ENCODE measurements at places on chromosomes 12 and 14.

GRCh38 chr12:124604264-124604680, 36.9 kb upstream of the NCOR2 start:
- no peak for DNase-seq

- no peak for DNase-seq
These were observed 132.4 kb downstream of the TGFB3 start for GRCh38 chr14:75849300-75849895.

DNA sequence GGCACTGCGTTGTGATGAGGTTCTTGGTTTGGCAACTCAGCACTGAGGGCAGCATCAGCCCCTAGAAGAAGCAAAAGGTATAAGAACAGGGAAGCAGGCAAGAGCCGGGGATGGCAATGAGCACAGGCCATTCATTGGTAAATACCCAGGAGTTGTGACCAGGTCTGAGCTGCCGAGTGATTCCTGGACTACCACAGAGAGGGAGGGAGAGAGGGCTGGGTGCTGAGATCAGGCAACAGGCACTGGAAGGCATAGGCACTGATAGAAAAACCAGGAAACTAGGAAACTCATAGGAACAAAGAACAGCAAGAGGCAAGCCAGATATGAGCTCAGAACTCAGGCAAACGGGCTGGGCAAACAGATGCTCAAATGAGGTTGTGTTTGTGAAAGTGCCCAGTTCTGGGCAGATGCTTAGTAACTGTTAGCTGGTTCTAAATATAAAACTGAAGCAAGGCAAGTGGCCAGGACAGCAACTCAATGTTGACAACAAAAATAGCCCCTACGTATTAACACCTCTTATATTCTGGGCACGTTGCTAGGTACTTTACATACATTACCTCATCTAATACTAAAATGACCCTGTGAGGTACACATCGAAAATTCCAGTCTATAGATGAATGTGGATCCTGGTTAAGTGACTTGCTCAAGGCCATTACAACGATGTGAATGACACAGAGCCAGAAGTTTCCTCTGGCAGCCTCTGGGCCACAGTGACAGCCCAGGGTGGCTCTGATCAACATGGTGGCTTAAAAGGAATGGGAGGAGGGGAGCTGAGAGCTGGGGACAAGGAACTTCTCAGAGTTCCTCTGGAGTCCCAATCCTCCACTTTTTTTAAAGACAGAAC, 121.1 kb downstream of the PRMT8 start:
- DNase-seq, result no peak

- no peak for DNase-seq
These were observed 8.4 kb upstream of the APOLD1 start for GRCh38 chr12:12777092-12777491.

GRCh38 chr14:77529213-77529612, 30.6 kb upstream of the ISM2 start:
- no peak for DNase-seq

- no peak for DNase-seq
These were observed 82.0 kb upstream of the CPM start for GRCh38 chr12:69015017-69015416.

DNA sequence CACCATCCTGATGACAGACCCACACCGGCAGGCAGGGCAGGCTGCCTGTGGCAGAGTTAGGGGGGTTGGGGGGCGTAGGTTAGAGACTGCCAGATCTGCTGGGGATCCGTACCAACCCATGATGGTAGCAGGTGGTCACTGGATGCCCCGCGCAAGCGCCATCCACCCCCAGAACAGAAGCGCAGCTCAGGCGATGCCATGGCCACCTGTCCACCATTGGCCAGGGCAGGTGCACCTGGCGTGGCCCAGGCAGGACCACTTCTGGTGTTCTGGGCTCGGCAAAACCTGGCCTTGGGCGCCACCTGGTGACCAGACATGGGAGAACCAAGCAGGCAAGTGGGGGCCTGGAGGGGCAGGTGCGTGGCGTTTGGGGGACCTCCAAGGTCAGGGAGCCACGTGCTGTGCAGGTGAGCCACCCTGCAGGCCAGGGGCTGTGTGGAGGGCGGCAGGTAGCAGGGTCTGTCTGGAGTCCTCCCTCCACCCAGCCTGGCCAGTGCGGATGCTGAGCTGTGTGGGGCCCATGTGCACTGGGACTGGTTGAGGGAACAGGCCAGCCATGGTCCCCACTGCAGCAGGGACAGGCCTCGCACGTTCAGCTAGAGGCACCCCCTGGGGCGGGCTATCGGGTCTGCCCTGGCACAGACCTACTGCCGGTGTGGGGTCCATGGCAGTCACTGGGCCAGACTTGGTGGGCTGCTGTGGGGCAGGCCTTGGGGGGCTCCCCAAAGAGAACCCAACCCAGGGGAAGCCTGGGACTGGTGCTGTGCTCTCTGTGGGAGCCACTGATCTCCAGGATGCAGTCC, 15.6 kb downstream of the BAG5 start:
- peak; percentile 76 for DNase-seq

- DNase-seq, result no peak
These were observed 200.9 kb upstream of the C14orf180 start for GRCh38 chr14:104378698-104379113.

DNA sequence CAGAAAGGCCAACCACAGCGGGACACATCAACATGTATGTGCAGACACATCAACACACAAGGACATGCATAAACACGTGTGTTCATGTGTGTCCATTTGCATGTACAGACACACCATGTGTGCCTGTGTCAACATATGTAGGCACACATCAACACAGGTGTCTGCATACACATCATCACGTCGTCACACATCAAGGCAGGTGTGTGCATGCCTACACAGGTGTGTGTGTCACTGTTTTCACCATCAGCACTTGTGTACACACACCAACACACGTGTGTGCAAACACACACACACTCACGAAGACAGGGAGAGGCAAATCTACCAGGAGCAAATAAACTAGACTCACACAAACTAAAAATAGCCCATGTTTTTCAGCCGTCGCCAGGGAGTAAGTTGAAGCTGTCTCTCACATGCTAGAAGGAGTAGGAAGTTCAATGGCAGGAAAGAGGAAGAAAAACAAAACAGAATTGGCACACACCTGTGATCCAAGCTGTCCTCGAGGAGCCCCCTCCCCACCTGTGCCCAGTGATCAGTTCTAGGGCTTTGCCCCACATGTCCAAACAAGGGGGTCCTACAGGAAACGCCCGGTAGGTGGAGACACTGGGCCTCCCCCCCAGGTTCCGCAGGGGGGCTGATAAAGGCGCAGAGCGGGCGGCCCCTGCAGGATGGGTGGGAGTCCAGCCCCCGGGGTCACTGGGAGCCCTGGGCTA, 7.4 kb downstream of the SCARB1 start:
- DNase-seq, result no peak

DNA sequence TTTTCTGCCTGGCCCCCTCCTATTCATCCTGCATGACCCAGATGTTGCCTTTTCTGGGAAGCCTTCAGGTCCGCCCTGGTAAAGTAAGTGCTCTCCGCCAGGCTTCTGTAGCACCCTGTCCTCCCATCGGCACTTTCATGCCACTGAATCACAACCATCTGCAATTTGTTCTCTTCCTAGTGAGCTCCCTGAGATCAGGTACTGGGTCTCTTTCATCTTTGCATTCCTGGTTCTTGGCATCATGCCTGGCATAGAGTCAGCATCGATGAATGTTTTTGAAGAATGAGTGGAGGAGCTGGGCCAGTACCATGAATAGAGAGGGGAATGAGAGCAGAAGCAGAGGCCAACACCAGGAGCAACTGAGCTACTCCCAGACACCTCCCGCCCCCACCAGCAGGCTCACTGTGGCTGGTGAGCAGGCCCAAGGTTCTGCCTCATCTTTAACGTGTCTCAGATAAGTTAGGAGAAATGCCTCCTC, 13.1 kb downstream of the ZDHHC22 start:
- DNase-seq, result peak; percentile 89

GRCh38 chr12:11718768-11719253, 69.3 kb downstream of the ETV6 start:
- DNase-seq, result peak; percentile 83

DNA sequence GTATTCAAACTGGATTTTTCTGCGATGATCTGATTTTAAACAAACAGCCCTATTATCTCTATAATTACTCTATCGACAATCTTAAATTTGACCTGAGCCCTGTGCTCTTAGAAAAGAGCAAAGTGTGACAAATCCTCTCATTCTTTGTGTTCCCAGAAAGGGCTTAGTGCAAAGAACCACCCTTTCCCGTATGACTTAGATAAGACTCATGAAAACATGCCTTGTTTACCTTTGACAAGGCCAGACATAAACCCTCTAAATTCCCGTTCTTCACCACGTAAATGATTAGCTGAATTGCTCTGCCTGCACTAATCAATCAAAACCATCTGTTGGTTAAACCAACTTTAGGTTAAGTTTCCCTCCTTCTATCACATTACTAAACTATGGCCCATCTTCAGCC, 285.7 kb upstream of the SEL1L start:
- DNase-seq, result no peak

- no peak for DNase-seq
These were observed 11.2 kb downstream of the MYH6 start for GRCh38 chr14:23396781-23397407.

GRCh38 chr14:102920998-102921304, 1.5 kb upstream of the AMN start:
- DNase-seq, result no peak

DNA sequence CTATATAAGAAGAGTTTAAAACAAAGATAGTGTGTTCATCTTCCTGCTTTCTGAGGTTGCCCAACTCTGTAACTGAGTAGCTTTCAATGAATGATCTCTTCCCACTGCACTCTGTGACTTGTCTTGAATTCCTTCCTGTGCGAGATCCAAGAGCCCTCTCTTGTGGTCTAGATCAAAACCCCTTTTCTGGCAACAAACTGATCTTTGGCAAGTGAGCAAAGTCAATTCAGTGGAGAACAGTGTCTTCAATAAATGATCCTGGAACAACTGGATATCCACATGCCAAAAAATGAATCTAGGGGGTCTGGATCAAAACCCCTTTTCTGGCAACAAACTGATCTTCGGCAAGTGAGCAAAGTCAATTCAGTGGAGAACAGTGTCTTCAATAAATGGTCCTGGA, 8.5 kb downstream of the CFAP54 start:
- DNase-seq, result no peak

GRCh38 chr14:86363576-86363975, 833.6 kb downstream of the FLRT2 start:
- DNase-seq, result no peak

- no peak for DNase-seq
These were observed 114.7 kb downstream of the NCOR2 start for GRCh38 chr12:124452576-124453331.

DNA sequence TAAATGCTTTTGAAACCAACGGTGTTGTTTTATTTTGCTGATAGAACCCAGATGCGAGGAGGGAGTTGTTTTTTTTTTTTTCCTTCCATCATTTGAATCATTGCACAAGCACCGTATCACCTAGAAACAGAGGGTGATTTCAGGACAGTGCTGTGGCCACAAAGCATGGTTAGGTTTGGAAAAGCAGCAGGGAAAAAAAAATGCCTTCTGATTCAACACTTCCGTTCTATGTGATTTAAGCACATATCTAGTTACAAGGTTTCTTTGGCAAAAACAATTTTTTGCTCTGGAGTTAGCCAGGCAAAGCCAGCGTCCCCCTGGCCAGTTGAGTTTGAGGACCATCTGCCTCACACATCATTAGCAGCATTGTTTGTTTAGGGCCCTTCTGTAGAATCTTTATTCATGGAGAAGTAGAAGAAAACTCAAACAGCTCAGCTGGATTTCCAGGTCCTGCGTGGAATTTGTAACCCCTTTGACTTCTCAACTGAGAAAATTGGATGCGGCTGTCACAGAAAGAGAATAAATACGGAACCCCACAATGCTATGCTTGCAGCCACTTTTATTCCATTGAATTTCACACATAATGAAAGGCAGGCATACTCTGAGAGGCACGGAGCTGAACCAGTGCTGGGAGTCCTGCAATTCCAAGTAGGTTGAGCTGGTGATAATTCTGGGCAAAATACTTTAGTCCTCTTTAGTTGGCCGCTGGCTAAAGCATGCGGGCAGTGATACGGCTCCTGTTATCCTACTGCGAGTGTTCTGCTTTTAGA, 17.0 kb upstream of the WNT5B start:
- peak; percentile 75 for DNase-seq

DNA sequence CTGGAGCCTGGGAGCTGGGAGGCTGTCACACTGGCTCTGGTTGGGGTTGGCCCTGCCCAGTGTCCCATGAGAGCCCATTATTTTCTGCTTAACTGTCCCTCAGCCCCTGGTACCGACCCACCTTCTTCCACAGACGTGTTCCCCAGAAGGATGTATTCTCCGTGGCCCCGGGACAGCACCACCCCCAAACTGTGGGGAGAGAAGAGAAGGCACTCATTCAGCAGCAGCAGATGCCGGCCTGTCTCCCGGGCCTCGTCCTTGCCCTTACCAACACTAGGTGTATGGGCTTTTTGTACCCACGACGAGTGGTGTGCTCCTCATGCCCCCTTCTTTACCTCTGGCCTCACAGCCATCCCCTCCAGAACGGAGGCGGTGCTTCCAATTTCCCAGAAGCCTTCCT, 38.1 kb downstream of the LRTM2 start:
- DNase-seq, result no peak

DNA sequence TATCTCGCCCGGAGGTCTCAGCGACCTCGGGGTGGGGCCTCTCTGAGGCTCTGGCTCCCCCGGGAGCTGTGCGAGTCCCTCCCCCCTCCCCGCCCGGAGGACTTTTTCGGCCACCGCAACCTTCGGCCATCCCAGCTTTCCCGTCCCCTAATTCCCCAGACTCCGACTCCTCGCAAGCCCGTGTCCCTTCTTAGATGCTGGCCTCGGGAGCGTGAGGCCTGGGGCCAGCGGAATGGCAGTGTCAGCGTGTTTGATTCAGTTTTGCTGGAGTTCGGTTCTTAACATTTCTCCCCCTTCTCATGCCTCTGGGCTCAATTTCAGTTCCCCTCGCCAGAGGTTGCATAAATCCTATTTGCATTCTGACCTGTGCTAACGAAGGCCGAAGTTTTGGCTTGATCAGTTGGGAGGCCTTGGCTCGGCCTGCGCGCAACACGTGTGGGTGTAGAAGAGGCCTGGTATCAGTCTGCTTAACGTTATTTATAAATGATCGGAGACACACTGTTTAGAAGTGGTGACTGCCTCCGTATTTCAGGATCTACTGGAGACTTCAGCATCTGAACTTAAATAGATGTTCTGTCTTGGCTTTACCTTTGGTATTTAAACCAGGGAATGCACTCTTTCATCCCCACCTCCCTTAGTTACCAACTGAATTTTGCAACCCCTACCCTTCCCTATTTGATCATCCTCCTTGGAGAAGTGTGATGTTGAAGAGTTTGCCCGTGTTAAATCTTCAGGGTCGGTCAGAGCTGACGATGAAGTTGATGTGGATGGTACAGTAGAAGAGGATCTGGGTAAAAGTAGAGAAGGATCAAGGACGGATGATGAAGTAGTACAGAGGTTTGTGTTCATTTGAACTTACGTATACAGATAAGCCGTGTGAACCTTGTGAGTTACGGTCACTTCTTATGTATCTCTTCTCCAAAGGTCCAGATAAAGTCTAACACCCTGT, 851 bp downstream of the HSP90B1 start:
- peak; percentile 48 for DNase-seq

DNA sequence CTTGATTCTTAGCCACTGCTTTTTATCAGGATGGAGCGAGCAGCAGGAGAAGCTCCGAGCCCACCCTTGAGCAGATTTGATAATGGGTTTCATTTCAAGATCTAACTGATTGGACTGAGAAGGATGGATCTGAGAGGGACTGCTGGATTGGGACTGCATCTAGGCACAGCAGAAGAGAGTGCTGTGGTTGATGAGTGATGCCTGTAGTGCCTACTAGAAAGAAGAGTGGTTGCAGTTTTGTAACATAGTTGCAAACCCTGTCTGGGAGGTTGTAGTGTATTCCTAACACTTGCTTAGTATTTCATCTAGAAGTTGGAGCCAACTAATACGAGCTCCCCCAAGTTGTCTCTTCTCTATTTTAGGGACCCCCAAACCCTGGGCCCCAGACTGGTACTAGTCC, 88.7 kb downstream of the ASCL1 start:
- DNase-seq, result no peak
